Fibroblast of skin of right biceps (primary cell): ENCODE measurements at places on chromosomes 7 and 10.

DNA sequence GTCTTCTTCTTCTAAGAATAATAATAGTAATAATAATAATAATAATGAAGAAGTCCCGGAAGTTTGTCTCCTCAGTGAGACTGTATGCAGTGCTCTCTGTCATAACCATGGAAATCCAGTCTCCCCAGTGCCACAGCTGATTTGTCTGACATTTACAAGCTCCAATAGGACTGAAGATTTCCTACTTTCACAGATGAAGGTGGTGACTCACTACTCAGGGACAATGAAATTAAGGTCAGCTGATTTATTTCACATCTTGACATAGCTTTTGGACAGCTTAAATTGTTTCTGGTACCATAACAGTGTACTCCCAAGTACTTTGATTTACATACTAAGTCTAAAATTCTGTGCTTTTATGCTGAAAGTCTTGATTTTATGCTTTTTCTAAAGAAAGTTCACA is 6.9 kb downstream of the CELF2 start:
- DNase-seq = no peak

- DNase-seq = no peak
These were observed 67.5 kb upstream of the IGFBP3 start for GRCh38 chr7:45988405-45989057.

DNA sequence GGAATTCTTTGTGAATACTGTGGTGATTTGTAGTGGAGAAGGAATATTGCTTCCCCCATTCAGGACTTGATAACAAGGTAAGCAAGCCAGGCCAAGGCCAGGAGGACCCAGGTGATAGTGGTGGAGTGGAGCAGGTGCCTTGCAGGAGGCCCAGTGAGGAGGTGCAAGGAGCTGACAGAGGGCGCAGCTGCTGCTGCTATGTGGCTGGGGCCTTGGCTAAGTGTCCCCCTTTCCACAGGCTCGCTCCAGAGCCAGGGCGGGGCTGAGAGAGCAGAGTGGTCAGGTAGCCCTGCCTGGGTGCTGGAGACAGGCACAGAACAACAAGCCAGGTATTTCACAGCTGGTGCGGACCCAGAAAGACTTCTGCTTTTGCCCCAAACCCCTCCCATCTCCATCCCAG is 162.9 kb downstream of the EGFR start:
- no peak for DNase-seq

DNA sequence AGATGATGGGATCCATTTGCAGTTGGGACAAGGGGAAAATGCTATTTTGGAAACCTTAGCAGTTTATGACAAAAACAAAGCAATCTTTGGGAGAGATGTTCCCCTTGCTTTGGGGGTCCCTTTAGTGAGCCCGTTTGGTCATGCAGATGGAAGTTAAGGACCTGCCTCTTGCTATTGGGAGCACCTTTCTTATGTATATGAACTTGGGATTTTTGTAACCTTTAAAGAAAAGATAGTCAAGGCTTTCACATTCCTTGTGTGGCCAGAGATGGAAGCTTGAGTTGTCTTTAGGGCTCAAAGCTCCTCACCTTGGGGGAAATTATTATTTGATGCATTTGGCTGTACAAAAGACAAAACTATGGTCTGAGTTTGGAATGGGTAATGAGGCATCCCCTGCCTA is 179.0 kb upstream of the PLPP4 start:
- DNase-seq = no peak

DNA sequence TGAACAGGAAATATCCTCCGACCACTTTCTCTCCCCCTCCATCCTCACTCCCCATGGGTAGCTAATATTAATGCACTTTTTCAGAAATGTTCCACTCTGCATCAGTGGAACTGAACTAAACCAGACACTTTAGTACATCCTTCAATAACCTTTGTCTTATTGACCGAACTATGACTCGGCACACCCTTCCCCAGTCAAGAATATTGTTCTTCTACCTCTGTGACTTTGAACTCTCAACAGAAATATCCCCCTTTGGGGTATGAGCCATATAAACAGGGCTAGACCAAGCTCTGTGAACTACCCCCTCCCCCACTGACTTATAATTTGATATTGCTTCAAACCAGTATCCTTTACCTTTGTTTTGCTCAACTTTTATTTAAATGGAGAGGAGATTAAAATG is 57.9 kb upstream of the CAPZA2 start:
- DNase-seq = no peak

GRCh38 chr10:3491571-3491970 is 293.4 kb downstream of the KLF6 start:
- no peak for DNase-seq
